ENCODE measurements at places on chromosomes 4 and X.
A peak's percentile ranks its signal among the peaks of the same experiment; 100 is the strongest.

DNA sequence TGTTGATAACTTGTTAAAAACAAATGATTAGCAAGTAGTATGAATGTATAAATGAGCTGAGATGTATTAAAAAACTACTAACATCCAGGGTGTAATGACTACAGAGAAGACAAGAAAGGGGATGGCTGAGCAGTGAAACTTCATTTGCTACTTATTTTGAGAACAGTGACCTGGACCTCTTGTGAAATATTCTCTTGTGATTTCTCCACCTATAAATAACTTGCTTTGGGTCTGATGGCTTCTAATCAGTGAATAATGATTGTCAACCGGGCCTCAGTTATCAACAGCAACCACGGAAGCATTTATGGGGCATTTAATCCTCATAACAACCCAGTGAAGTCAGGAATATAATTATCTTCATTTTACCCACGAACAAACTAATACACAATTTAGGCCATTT is 154.2 kb upstream of the HAND2 start:
- no peak for DNase-seq

- no peak for DNase-seq
Measured at GRCh38 chr4:152009983-152010709, 249.3 kb upstream of the GATB start.

GRCh38 chr4:37132351-37132974 is 112.1 kb upstream of the NWD2 start:
- no peak for DNase-seq

GRCh38 chr4:168621806-168622589 is 125.1 kb downstream of the PALLD start:
- DNase-seq, result peak; percentile 62

DNA sequence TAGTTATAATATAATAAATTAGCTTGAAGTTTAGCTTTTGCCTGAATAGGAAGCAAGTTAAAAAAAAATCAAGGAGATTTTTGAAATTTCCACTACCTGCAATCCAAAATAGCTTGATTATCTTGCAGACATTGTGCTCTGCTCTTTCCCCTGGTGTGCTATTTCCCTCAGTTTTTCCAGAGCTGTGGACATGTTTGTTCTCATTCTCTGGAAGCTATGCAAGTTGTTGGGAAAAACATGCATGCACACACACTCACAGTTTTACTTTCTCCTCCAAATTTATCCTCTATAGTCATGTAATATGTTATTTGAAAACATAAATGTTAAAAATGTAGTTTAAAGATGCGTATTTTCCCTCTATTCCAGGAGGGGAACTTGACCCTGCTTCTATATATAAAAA is 225.8 kb upstream of the ARSJ start:
- DNase-seq, result no peak

GRCh38 chrX:130746077-130746476 is 156.9 kb downstream of the ENOX2 start:
- no peak for DNase-seq

GRCh38 chr4:82491251-82491960 is 61.0 kb downstream of the ENOPH1 start:
- no peak for DNase-seq

GRCh38 chr4:124711471-124712371 is 811 bp downstream of the ANKRD50 start:
- peak; percentile 74 for DNase-seq

DNA sequence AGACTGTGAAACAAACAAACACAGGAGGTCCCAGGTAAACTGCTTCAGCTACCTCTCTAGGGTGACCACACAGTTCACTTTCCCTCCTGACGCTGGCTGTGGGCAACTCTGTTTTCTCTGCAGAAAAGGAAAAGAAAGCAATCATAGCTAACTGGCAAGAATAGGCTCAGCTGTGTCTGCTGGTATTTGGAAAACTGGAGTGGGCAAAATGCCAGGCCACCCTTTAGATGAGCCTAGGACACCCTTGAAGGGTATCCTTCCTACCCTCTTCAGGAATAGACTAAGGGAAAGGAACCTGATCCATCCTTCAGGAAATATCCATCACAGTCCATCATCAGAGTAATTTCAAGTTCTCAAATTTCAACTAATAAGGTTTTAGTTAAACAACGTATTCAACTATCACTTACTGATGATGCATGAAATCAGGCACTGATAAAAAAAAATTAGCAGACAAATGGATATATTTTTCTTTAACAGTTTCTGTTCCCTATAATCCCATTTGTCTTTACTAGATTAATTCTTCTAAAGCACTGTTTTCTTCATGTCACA is 60.9 kb downstream of the CAMK2D start:
- DNase-seq, result no peak

- DNase-seq, result peak; percentile 81
Measured at GRCh38 chr4:126778348-126778747, 854.4 kb upstream of the INTU start.

DNA sequence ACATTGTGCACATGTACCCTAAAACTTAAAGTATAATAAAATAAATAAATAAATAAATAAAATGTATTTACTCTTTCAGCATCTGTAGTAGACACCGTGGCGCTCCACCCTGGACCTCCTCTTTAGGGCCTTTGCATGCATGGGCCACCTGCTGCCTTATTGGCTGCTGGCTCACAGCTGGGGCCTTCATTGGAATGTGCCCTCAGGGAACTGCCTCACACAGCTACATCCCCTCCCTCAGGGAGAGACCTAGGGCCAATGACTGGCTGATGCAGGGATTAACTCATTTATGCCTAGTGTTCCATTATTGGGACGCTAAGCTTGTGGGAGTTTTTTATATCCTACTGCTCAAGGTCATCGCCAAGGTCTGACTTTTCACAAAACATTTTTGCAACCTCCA is 302.9 kb upstream of the FTHL17 start:
- no peak for DNase-seq

GRCh38 chr4:37392521-37393255 is 148.1 kb downstream of the NWD2 start:
- DNase-seq, result peak; percentile 4

DNA sequence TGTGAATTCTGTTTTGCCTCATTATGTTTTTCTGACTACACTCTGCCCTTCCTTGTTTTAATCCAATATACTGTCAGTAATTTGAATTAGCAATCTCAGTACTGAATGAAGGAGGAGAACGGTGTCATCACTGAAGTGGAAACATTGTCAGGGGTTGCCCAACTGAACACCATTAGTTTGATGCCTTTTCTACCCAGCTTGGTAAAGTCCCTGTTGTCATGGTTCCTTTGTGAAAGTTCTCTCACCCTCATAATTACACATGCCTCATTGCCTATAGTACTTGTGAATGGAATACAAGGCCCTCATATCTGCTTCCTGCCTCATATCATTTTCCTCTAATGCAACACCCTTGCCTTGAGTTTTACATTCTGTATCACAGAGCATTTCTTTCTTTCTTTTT is 76.9 kb downstream of the RRAGB start:
- no peak for DNase-seq

DNA sequence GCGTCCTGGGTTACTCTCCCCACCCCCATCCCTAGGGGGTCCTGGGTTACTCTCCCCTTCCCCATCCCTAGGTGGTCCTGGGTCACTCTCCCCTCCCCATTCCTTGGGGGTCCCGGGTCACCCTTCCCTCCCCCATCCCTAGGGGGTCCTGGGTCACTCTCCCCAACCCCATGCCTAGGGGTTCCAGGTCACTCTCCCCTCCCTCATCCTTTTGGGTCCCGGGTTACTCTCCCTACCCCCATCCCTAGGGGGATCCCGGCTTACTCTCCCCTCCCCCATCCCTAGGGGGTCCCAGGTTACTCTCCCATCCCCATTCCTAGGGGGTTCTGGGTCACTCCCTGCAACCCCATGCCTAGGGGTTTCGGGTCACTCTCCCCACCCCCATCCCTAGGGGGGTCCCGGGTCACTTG is 1.5 kb downstream of the ASMTL start:
- no peak for DNase-seq

DNA sequence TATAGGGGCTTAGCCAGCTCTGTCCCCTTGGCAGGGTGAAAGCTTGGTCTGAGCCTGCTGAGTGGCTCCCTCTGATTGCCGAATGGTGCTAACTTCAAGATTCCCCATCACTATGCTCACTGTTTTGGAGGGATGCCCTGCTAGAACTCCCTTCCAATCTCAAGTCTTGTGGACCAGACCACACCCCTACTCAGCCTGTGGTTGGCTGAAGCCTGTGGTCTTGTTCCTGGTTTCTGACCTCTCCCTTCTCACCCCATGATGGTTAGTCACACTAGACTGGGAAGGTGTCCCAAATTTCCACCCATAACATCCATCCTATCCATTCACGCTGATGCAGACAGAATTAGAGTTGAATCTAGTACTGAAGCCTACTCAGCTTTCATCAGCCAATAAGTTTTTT is 184.7 kb upstream of the NDP start:
- no peak for DNase-seq

GRCh38 chr4:145816091-145816490 is 122.5 kb downstream of the ZNF827 start:
- DNase-seq, result no peak

GRCh38 chr4:83552924-83553323 is 17.0 kb downstream of the GPAT3 start:
- peak; percentile 94 for DNase-seq

DNA sequence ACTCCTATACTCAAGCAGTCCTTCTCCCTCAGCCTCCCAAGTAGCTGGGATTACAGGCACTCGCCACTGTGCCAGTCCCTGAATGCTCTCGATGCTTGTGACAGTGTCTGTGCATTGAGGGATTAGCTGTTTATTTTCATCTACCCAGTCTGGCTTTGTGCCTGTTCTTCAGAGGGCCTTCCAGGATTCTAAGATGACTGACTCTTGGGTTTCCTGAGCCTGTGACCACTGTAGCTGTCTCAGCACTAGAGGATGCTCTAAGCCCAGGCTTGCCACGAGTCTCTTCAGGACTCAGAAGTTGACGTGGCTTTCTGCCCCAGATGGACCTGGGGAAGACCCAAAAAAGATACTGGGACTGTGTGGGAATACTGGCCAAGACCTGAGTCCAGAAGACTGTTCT is 201.4 kb downstream of the ARHGAP10 start:
- no peak for DNase-seq

DNA sequence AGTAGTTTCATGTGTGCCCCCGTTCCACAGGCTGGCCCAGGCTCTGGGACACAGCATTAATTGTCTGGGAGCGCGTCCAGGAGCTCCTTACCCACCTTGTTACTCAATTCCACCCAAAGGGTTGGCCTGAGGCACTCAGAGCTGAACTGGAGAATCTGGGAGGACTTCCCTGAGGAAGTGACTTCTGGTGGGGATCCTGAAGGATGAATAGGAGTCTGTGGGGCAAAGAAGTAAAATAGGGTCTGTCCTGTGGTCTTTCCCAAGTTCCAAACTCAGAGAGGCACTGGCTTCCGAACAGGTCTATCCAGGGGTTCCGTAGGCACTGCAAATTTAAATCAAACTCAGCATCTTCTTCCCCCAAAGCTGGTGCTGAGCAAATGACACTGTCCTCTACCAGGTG is 204.3 kb downstream of the AFAP1 start:
- no peak for DNase-seq

DNA sequence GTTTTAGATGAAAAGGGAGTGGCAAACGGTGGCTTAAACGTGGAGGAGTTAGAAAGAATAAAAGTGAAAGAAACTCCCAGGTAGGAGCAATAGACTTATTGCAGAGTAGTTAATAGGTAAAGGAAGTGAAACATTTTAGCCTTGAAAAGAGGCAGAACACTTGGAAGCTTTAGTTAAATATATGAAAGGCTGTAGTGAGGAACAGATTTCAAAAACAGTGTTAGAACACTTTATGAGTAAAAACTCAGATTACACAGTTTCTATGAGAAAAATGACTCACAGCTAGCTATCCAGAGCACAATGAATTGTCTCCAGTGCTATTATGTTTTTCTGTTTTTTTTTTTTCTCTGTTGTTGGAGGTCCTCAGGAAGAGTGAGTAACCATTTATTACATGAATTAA is 45.8 kb downstream of the TACR3 start:
- DNase-seq, result peak; percentile 10

GRCh38 chrX:19799319-19800182 is 87.8 kb downstream of the SH3KBP1 start:
- DNase-seq, result peak; percentile 38

- DNase-seq, result peak; percentile 20
Measured at GRCh38 chrX:81259714-81260395, 58.0 kb downstream of the SH3BGRL start.

GRCh38 chr4:15765910-15766697 is 12.0 kb upstream of the CD38 start:
- no peak for DNase-seq

DNA sequence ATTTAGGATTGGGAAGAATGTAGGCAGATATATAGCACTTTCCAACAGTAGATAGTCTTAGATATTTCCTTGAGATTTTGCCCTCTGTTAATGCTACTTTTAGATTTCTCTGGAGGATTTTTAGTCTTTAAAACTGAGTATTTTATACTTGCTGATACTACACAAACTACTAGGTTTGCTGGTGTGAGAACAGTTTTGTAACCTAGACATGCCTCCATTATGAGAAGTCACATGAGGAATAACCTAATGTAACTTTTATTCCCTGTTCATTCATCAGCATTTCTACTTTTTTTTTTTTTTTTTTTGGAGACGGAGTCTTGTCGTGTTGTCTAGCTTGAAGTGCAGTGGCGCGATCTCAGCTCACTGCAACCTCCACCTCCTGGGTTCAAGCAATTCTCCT is 137.2 kb downstream of the RAPGEF2 start:
- DNase-seq, result no peak

- DNase-seq, result peak; percentile 81
Measured at GRCh38 chr4:83074086-83074704, 39.2 kb downstream of the COPS4 start.

GRCh38 chrX:73267979-73268378 is 53.3 kb upstream of the NAP1L2 start:
- no peak for DNase-seq

- DNase-seq, result peak; percentile 6
Measured at GRCh38 chrX:72349190-72349589, 43.5 kb upstream of the CITED1 start.

GRCh38 chrX:51893931-51894696 is 691 bp downstream of the MAGED1 start:
- peak; percentile 33 for DNase-seq

DNA sequence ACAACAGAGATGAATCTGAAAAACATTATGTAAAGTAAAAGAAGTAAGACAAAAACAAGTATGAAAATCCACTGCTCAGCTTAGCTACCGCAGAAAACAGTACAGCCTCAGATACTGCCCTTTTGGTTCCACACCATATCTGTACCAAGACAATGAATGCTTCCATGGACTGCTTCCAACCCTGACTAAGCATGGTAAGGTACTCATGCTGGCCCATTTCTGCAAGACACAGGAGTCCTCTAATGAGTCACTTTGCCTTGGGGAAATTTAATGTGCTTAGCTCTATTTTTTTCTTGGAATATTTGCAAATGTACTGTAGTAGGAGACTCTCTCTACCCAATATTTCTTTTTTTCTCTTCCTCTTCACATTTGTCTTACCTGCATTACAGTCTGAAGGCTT is 931.7 kb upstream of the HS3ST1 start:
- no peak for DNase-seq

GRCh38 chr4:101237773-101238172 is 109.6 kb downstream of the PPP3CA start:
- no peak for DNase-seq

DNA sequence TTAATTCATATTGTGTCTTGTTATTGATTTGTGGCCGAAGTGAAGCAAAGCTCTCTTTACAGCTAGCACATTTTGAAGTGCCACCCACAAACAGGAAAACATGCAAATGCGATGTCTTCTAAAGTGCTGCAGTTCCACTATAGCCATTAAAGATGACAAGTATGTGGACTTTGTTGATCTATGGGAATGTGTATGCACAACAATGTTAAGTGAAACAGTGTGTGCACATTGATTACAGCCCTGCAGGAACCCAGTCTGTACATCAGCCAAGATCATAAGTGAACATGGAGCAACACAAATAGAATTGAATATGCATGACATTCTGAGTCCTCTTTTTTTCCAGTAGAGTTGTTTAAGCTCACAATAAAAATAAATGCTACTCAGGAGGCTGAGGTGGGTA is 43.0 kb downstream of the TFDP3 start:
- no peak for DNase-seq

Data from ELR (cell line).